ENCODE measurements at places on chromosomes 12 and 14.
A peak's percentile ranks its signal among the peaks of the same experiment; 100 is the strongest.

- DNase-seq: no peak
These were observed 128.4 kb upstream of the SSTR1 start for GRCh38 chr14:38079268-38079667.

- no peak for DNase-seq
These were observed 218.2 kb downstream of the ASCL1 start for GRCh38 chr12:103175625-103176024.

- no peak for DNase-seq
These were observed 318.7 kb downstream of the LRFN5 start for GRCh38 chr14:41925409-41925808.

DNA sequence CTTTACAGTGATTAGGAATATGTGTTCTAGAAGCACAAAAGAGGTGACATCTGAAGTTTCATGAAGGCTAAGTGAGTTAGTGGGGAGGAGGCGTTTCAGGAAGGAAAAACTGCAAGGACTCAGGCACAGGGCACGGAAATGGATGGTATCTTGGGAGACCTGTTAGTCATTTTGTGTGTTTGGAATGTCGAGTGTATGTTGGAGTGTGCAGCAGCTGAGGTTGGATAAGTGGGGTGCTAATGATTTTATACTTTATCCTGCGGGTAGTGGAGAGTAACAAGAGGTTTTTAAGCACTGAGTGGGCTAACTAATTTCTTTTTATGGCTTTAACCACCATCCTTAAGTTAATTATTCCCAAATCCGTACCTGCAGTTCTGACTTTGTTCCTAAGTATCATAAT is 571.5 kb upstream of the FBXO33 start:
- no peak for DNase-seq

DNA sequence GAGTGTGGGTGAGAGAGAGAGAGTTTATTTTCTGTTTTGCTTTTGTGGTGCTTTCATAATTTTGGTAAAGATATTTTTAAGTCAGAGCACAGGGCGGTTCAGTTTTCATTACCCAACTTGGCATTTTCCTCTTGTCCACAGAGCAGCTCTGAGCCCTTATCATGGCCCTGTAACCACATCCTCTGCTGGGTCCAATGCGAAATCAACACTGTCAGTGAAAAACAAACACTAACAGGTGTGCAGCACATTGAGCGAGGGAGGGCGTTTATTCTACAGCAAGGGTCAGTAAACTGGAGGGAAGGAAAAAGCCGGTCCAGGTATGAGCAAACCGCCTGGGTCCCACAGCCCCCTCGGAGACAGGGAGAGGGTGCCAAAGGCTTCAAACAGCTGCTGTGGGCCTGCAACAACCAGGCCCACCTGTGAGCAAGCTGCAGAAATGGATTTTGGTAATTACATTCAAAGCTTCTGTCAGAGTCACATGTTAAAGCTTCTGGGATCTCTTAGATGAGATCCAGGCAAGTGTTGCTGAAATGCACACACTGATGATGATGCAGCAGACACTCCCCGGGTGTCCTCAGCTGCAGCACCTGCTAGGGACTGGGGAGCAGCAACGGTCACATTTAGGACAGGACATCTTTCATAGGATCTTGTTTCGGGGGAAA is 132.7 kb upstream of the DYRK2 start:
- no peak for DNase-seq

DNA sequence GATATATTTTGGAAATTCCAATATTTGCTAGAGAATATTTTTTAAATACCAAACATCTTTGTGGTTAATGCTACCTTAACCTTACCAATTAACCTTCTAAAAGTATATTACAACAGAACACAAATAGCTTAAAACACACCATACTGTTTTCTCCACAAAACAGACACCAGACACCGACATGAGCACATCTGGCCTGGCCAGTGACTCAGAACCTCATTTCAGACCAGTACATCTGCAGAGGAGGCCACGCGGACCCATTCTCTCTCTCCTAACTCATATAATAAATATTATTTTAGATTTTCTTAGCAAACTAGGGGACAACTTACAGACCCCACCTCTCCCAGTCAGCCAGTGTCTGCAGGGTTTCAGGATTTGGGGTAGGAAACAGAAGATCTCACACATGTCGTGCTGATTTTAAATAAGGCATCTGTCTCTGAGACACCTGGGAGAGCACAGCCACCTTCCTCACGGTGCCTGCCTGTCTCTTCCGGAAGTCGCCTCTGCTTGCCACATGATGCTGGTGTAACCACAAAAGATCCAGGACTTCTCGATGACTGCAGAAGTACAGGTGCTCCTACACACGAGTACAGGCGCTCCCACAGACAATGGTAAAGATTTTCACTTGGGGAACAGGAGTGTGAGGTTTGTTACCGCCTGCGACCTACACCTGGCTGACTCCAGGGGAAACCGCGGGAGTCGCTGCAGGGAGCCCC is 9.7 kb upstream of the ANKLE2 start:
- no peak for DNase-seq

DNA sequence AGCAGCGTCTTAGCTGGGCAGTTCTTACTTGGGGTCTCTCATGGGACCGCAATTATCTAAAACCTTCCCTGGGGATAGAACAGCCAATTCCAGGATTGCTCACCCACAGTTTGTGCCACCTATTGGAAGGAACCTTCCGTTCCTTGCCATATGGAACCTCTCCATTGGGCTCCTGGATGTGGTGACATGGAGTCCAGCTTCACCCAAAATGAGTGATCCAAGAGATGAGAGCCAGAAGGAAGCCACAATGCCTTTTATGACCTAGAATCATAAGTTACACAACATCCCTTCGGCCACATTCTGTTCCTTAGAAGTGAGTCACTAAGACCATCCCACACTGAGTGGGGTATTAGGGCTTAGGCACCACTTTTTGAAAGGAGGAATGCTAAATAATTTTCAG is 164.4 kb downstream of the FBXL14 start:
- no peak for DNase-seq

- DNase-seq: no peak
These were observed 50.5 kb upstream of the PWP1 start for GRCh38 chr12:107635139-107635538.

- no peak for DNase-seq
These were observed 67.0 kb upstream of the CAND1 start for GRCh38 chr12:67202011-67202677.

DNA sequence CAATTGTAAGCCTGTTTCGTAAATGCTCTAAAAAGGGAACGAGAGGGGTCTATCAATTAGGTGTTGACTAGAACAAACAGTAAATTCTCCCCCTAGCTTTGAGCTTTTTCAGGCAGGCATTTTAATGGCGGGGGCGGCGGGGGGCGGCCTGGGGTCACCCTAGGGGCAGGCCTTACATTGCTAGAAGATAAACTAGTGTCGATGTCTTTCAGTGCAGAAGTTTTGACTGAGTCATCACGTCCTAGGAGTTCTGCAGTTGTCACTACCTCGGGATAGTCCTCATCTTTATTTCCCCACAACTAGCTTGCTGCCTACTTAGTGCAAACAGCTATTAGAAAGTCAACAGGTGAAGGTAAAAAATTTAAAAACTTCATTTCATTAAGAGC is 1.6 kb downstream of the ATP6V1D start:
- no peak for DNase-seq

- DNase-seq: no peak
These were observed 6.7 kb downstream of the CIT start for GRCh38 chr12:119870457-119870856.

- no peak for DNase-seq
These were observed 132.8 kb downstream of the VRK1 start for GRCh38 chr14:96929950-96930349.

GRCh38 chr12:8847435-8847834 is 25.0 kb downstream of the A2ML1 start:
- DNase-seq: no peak

DNA sequence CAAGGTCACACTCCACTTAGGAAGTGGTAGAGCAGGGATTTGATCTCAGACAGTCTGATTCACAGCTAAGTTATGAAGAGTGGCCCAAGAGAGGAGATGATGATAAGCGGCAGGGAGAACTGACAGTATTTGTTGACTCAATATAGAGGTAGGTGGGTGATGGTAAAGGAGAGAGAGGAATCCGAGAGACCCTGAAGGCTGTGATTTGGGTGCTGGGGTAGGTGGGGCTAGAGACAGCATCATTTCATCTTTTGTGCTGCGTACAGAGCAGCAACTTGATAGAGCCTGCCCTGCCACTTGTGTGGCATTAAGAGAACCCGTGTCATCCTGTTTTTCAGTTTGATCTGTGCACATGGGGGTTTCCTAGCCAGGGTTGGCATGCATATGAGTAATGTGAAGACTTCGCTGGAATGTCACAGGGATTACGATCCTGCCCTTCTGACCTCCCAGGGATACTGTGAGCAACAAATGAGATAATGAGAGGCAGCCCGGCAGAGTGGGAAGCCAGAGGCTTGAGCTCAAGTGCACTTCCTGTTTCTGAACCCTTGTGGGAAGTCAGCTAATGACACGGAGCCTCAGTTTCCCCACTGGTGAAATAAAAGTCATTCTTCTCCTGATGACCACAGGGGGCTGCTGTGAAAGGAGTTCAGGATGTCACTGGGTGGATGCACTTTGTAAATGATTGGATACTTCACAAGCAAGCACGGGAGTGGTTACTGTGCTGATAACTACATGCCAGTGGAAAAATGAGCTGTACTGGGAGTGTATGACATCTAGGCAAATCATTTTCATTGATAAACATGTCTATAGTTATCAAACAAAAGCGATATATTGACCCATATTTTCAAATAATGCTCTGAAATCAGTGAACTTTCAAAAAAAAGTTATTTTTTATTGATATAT is 59.5 kb upstream of the IGF1 start:
- no peak for DNase-seq

GRCh38 chr12:100789146-100789545 is 5.4 kb upstream of the ANO4 start:
- no peak for DNase-seq

GRCh38 chr14:47040550-47040949 is 389.0 kb upstream of the RPL10L start:
- DNase-seq: peak; percentile 39

- DNase-seq: no peak
These were observed 430.3 kb downstream of the RAD51B start for GRCh38 chr14:68249661-68250451.

- no peak for DNase-seq
These were observed 44.1 kb upstream of the KCNJ8 start for GRCh38 chr12:21818627-21819026.

- DNase-seq: no peak
These were observed 167.1 kb downstream of the TTC7B start for GRCh38 chr14:90649083-90649482.

DNA sequence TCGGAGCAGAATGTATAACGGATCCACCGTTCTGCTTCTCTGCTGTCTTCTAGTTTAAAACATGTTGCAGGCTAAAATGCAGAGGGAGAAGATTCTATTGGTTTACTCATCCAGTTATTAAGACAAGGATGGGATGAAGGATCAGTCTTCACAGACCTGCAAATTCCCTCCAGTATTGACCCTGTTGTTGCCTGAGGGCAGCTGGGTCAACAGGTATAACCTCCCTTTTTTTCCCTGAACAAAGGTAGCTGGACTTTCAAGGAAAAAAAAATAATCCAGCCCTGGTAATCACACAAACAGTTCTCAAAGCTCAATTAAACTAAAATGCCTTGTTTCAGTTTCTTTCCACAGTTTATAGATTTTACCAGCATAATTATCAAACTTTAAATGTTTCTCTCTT is 480.6 kb downstream of the ZFP36L1 start:
- no peak for DNase-seq

DNA sequence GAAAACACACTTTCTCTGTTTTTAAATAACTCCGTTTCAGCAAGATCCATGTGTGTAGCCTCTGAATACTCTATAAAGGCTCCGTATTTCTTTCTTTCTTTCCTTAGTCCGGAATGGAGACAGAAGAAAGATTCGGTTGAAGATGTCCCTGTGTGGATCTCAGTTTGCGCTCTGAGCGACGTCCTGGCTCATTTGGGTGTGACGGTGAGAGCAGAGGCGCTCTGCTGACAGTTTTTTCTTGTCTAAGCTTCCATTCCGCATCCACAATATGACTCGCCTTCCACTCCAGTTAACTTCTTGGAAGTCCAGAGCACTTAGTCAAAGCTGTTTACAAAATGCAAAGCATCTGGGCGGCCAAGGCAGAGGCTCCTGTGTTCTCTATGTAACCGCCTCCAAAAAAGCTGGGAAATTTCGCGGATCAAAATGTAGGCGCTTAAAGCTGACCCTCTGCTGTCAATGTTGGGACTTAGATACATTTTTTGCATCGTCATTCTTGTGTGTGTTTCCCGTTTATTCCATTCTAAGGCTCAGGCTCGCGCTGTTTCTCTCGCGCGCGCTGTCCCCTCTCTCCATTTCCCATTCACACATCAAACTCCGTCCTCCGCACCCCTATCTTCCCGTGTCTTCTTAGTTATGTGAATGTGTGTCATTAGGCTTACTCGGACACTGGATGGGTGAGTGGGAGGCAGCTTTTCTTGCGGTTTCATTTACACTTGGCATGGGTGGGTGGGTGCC is 880 bp upstream of the FLRT2 start:
- peak; percentile 37 for DNase-seq

DNA sequence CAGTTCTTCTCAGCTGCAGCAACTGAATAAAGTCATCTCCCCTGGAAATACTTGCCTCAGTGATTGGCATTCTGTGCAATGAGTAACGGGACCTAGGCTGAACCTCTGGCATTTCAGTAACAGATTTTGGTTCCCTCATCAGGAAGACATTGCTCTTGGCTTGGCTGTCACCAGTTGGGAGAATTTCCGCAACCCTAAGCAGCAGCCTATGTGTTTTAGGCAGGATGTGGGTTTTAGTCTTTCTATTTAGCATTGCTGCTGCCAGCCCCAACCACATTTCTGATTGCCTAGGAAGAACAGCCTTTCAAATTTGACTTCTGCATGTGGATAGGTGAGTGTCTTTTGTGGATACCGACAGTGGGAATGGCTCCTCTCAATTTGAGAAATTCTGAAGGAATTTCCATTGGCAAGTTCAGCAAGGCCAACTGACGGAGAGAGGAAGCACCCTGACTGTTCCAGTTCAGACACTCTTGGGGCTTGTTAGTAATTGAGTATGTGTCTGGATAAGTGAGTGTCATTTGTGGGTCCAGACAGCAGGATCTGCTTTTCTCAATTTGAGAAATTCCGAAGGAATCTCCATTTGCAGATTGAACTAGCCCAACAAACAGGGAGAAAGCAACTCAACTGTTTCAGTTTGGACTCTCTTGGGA is 19.0 kb upstream of the CLEC2A start:
- no peak for DNase-seq

- DNase-seq: no peak
These were observed 144.5 kb downstream of the PHETA1 start for GRCh38 chr12:111224186-111225066.
